ENCODE measurements at places on chromosomes 3 and 15.

DNA sequence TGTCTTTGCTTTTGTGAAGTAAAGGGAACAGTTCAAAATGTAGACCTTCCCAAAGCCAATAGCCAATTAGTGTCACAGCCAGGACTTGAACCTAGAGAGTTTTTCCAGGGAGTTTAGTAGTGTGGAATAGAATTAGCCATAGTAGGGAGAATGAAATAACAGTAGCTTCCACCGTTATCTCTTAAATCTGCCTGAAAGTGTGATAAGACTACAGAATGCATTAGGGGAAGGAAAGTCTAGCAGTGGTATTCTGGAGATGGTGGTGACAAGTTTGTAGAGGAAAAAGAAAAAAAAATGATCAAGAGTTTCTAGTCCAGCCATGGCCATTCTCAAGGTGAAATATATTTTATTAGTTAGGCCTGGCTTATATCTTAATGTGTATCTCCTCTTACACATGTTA, 13.8 kb downstream of the ATP11B start:
- DNase-seq = no peak

- no peak for DNase-seq
These were observed 10.9 kb upstream of the OXTR start for GRCh38 chr3:8780279-8780678.

DNA sequence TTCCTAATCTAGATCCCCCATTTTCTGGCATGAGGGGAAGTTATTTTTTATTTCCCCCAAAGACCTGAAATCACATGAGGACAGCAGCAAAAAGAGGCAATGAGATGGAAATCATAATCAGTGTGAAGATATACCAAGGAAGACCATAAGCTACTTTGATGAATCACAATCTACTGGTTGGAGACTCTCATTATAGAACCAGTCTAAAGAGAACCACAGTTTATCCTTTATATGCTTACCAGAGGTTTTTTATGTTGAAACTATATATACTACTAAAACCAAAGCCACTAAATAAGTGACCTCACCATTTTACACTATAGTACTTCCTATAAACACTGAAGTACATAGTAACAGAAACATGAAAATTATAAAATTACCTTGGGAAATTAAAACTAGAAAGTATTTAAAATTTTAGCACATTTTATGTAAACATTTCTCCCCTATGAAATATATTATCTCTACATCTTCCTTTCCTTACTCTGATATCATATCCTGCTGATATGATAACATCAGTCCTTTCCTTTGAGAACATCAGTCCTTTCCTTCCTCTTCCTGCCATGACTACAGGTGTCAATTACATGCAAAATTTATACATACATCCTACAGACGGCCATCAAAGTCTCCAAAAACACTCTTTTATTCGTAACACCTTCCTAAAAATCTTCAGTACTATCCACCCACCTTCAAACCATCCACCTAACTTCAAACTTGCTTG, 71.8 kb downstream of the PHC3 start:
- DNase-seq = no peak

GRCh38 chr15:95541301-95541700, 789.2 kb upstream of the NR2F2 start:
- no peak for DNase-seq

DNA sequence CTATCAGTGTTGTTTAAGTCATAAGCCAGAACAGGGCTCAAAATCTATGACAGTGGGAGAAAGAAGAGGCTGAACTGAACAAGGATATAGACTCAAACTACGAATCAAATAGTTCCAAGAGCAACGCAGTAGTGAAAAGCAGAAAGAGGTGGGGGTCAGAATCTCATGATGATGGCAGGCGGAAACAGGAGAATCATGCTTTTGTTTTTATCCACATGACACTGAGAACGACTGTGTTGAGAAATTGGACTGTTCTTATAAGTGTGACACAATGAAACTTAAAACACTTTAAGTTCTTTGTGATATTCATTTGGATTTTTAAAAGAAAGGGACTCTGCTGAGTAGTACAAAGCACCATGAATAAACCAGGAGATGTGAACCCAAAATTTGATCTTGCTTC, 309.4 kb downstream of the ULK4 start:
- no peak for DNase-seq

DNA sequence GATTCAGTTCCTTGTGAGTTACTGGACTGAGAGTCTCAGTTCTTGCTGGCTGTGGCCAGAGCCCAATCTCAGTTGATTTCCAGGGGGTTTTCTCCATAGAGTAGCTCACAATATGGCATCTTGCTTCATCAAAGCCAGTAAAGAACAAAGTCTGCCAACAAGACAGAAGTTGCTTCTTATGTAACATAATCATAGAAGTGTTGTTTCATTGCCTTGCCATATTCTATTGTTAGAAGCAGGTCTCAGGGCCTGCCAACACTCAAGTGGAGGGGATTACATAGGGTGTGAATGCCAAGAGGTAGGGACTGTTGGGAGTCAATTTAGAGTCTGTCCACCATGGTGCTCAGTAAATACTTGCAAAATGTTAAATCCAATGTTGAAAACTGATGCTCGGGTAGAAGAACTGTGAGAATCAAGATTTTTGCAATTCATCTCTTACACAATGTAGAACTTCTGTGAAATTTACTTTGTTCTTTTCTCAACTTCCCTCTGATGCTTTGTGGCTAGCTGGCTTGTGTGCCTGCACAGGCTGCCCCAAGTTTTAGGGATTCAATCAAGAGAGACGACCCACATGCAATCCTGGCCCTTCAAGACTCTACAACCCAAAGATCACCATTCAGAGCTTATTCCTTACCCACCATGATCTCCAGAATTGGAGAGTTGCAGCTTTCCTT, 13.3 kb upstream of the PXYLP1 start:
- DNase-seq = no peak

GRCh38 chr3:42195879-42196330, 70.1 kb downstream of the CCK start:
- no peak for DNase-seq

DNA sequence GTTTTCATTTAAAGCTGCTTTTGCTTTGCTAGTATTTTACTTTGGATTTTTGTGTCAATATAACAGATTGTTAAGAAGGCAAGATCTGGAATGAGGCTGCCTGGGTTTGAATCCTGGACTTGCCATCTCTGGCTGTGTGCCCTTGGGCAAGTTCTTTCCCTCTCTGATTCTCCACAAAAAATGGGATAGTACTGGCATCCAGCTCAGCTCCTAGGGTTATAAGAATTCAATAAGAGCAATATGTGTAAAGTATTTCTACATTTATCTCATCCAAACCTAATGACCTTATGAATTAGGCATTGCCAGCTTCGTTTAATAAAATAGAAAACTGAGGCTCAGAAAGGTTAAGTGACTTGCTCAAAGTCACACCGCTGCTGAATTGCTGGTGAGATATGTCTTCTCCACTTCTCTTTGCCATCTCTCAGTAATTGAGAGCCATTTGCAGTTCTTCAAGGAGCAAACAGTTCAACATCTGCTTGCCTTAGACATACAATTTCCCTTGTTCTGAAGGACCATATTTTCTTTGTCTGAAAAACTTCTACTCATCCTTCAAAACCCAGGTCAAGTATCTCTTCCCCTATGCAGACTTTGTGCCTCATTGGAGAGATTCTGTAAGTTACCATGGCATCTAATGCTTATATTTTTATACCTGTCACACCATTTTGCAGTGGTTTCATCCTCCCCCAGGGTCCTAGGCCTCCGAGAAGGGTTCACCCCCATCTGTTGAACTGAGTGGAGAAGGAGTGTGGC, 80.8 kb upstream of the TLE3 start:
- DNase-seq = no peak

DNA sequence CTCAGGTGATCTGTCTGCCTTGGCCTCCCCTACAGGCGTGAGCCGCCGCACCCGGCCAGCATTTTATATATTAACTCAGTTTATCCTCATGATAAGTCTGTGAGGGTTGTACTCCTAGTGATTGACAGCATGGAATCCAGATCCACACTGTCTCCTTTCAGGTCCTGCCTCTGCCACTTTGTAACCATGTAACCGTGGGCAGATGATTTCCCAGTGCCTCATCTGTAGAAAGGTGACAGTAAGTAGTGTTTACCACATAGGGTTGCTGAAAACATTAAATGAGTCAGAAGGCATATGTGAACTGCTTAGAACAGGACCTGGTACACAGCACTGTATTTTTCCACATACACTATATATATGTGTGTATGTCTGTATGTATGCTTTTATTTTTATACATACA, 2.4 kb downstream of the FYTTD1 start:
- DNase-seq = no peak

DNA sequence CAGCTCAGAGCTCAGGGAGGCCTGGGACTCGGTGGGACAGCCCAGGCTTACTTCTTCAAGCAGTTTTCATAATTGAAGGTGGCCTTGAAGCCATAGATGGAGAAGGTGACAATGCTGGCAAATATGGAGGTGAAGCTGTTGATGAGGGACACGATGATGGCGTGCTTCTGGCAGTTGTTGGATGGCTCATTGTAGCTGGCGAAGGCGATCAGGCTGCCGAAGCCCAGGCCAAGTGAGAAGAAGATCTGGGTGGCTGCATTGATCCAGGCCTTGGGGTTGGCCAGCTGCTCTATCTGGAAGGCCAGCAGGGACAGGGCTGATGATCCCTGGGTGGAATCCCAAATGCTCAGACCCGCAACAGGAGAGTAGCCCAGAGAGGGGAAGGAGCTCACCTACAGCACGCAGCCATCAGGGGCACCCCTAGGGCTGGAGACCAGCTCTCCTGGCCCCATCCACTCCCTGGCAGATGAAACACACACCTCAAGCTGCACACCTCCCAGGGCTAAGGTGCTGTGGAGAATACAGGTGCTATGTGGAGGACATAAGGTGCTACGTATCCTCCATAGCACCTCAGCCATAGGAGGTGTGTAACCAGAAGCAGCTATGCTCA, 25.1 kb downstream of the SLC6A20 start:
- DNase-seq = no peak

DNA sequence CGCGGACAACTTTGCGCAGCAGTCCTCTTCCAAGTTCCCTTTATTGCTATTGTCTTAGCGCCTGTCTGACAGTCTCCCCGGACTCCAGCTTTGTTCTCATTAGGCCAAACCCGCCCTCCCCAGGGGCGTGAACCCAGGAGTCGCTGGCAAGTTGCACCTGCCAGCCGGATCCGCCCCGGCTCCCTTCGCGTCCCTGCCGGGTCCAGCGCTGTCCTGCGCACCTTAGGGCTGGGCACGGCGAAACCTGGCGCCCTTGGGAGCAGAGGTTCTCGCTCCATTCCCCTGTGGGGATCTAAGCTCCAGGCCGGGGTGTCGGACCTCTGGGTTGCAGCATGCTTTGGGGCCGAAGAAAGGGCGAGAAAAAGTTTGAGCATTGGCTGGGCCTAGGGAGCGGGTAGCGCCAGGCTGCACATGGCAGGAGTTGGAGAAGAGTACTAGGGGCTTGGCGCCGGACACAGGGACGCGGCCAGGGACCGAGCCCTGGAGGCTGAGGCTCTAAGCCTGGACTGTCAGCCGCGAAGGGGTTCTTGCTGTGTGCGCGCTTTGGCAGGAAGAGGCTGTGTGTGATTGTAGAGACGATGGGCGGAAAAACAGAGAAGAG, 335.1 kb upstream of the THRB start:
- no peak for DNase-seq

DNA sequence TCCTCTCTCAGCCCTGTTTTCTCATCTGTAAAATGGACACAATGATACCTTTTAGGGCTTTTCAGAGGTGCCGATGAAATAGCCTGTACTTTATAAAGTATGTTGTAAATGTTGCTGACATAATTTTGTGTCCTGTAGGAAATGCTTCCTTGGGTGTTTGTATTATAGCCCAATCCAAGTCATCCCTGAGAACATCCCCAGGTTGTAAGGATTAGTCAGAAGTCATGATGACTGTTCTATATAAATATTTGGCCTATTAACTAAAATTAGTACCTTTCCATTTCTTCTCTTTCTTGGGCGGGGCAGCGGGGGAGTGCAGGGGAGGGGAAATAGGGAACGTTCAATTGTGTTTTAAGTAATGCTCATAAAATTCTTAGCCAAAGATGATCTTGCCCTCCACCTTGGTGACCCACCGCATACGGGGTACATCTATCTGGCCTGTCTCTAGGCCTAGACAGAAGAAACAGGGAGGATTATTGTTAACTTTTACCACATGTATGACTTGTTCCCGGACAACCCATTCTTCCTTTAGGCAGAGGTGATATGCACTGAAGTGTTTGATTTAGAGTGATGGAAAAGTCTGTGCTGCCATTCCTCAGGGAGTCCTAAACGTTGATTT, 120.7 kb downstream of the VGLL4 start:
- DNase-seq = no peak

DNA sequence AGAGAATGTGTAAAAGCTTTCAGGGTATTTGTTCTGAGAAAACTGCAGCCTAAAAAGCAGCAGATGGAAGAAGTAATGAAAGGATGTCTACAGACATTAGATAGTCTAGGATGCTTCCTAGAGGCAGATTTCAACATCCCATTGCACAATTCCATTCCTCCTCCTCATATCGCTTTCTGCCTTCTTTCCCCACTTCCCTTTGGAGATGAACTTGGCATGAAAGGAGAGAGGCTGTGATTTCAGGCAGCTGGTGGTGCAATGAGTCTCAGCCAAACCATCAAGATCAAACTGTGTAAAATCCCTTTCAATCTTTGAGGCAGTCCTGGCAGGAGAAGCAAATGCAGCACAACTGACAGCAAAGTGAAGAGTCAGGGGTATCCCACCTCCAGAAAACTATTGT, 438.7 kb upstream of the KCNMB2 start:
- DNase-seq = no peak

- no peak for DNase-seq
These were observed 192.7 kb upstream of the SLC2A2 start for GRCh38 chr3:171219258-171219657.

- DNase-seq = no peak
These were observed 168.8 kb upstream of the CADM2 start for GRCh38 chr3:84789961-84790360.

DNA sequence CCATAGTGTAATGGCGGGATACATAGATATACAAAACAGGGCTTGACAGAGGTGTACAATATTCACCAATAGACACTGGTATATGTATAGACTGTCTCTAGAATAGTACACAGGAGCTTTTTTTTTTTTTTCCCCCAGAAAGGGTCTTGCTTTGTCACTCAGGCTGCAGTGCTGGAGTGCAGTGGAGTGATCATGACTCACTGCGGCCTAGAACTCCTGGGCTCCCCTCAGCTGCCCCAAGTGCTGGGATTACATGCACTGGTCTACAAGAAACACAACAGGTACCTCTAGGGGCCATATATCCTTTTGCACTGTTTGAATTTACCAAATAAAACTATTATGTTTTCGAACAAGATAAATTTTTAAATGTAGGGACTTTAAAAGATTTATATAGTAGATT, 12.3 kb downstream of the RHOA start:
- no peak for DNase-seq

DNA sequence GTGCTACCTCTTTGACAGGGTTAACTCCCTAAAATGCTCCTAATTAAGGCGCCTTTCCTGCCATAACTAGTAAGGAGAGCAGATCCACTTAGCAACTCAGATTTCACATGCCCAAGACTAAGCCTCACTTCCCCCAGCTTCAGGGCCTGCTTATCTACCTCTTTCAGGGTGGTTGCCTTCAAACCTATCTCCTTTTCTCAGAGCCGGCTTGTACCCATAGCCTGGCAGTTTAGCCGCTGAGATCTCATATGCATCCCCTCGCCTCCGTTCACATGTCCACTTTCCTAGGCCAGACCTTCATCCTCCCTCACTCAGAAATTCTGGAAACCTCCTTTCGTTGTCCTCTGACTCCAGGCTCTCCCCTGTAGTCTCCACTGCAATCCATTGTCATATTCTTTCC, 1.0 kb upstream of the FSTL1 start:
- no peak for DNase-seq
